Dorsolateral prefrontal cortex (tissue), 122 donors: ENCODE measurements at places on chromosomes 7 and 10. TPM values are rescaled to one million over a fixed set of nuclear protein-coding genes. Genes with fewer than 3 reads are reported as not detected.

Gene TMEM26
- 1.3 TPM for total RNA-seq

Gene TMEM213
- not detected for total RNA-seq

Gene PNLIPRP1
- not detected for total RNA-seq

Gene RADIL
- total RNA-seq, result 8.6 TPM

Gene RNF148
- 2.4 TPM for total RNA-seq

Gene MYH16
- total RNA-seq, result not detected

Gene MGAM2
- 0.25 TPM for total RNA-seq

Gene PALS2
- total RNA-seq, result 132 TPM

Gene DLX5
- 2.9 TPM for total RNA-seq

Gene GIMAP7
- 4.1 TPM for total RNA-seq

Gene CUZD1
- 1.8 TPM for total RNA-seq

Gene NAT16
- 0.69 TPM for total RNA-seq

Gene COL28A1
- 6.3 TPM for total RNA-seq

Gene COL17A1
- 2.3 TPM for total RNA-seq

Gene NPTX2
- 54.1 TPM for total RNA-seq

Gene AFAP1L2
- 23.1 TPM for total RNA-seq

Gene OR2A7
- total RNA-seq, result not detected

Gene OSBPL3
- 33.4 TPM for total RNA-seq

Gene ELFN1
- 5.1 TPM for total RNA-seq

Gene LSM5
- total RNA-seq, result 22.8 TPM

Gene TRPV5
- 1.6 TPM for total RNA-seq

Gene ATRNL1
- 753 TPM for total RNA-seq

Gene EGR2
- 1.8 TPM for total RNA-seq

Gene SLC18A3
- total RNA-seq, result not detected

Gene NPY4R2
- total RNA-seq, result not detected

Gene IFIT1B
- 0.25 TPM for total RNA-seq

Gene BHLHA15
- 2.1 TPM for total RNA-seq

Gene PLEKHS1
- not detected for total RNA-seq

Gene CALHM1
- total RNA-seq, result 3.3 TPM

Gene CHN2
- total RNA-seq, result 71.7 TPM

Gene AKR1D1
- total RNA-seq, result not detected

Gene NKX1-2
- 0.94 TPM for total RNA-seq

Gene SGPL1
- 57.4 TPM for total RNA-seq

Gene IGFBP3
- total RNA-seq, result 18.7 TPM

Gene LRRC17
- 1.7 TPM for total RNA-seq

Gene ECHS1
- total RNA-seq, result 77.1 TPM

Gene GBF1
- 48.5 TPM for total RNA-seq

Gene C1QL3
- total RNA-seq, result 104 TPM

Gene TMEM176B
- total RNA-seq, result 24.5 TPM

Gene ACADSB
- 41.6 TPM for total RNA-seq

Gene LAMTOR4
- total RNA-seq, result 150 TPM

Gene OR2F1
- total RNA-seq, result not detected

Gene CD36
- 1.4 TPM for total RNA-seq
